ENCODE measurements at places on chromosomes 12 and 14. TPM values are rescaled to one million over a fixed set of nuclear protein-coding genes. Genes with fewer than 3 reads are reported as not detected.

TPPP2 gene
- polyA plus RNA-seq = 4.3 TPM

GRCh38 chr12:54716261-54716660 is 68.1 kb upstream of the DCD start:
- DNase-seq = no peak

RERGL gene
- 11.2 TPM for polyA plus RNA-seq

DNA sequence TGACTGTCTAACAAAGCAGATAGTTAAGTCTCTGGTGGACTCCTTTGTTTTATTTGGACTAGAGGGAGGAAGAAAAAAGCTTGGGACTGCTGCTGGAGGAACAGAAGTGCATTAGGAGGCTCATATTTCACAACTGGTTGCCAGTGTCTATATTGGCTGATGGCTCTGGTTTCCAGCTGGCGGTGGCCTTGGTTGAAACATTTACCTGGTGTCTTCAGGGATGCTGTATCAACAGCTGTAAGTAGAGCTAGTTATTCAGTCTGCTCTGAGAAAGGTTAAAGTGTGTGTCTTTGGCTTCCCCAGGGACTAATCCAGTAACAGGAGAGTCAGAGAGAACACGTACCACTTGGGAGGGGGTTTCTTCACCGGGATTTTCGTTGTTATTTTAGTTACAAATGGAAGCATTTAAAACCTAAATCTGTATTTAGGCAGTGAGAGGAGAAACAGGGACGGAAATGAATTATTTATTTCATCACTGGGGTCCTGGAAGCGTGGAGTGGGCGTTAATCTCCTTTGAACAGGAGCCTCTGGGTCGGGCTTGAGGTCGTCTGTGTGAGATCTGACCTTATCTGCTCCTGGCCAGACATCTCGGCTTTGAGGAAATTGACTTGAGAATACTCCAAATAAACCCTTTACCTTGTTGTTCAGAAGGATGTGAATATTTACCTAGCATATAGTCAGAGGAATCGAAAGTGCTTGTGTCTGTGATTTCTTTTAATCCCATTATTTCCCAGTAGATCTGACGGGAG is 149.9 kb downstream of the NRXN3 start:
- no peak for DNase-seq

NFYB gene
- polyA plus RNA-seq = 122 TPM

DNA sequence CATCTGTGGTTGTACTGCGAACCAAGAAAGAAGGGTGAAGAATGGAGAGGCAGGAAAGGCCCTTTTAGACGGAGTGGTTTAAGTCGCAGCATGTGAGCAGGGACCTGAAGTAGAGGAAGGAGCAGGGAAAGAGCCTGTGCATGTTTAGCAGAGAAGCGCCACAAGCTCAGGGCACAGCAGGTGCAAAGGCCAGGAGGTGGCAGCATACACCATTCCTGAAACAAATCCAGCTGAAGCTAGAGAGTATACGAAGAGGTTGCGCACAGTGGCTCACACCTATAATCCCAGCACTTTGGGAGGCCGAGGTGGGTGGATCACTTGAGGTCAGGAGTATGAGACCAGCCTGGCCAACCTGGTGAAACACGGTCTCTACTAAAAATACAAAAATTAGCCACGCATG is 49.9 kb downstream of the HELB start:
- DNase-seq = no peak

DNA sequence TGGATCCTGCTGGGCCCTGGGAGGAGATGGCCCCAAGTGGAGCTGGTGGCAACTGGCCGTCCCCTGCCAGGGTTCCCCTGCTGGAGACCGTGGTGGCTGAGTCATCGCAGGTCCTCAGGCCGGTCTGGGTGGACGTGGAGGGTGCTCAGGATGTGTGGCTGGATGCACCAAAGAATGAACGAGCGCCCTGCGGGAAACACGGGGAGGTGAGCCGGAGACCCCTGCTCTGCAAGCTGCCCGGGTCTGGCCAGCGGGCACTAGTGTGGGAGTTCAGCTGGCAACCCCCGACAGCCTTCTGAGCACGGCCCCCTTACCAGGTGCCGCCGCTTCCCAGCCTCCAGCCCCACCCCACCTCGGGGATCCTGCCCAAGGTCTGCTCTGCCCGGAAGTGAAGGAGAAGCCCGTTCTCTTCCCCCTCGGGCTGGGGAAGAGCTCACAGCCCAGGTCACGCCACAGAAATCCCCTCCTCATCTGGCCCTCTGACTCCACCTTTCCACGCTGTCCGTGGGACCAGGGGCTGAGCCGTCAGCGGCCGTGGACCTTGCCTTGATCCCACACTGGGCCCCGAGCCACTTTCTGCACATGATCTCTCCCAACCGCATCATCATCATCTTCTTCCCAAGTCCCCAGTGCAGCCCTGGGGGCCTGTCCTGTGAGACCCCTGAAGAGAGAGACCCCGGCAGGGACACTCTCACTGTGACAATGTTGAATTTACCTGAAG is 165.5 kb downstream of the KIF26A start:
- no peak for DNase-seq

RIMBP2 gene
- polyA plus RNA-seq = 16.6 TPM

GRCh38 chr12:27616356-27617142 is 79.7 kb upstream of the REP15 start:
- DNase-seq = no peak

GRCh38 chr12:123363390-123363739 is 1.3 kb downstream of the SBNO1 start:
- no peak for DNase-seq

LMNTD1 gene
- not detected for polyA plus RNA-seq

ANO4 gene
- 0.92 TPM for polyA plus RNA-seq

DNA sequence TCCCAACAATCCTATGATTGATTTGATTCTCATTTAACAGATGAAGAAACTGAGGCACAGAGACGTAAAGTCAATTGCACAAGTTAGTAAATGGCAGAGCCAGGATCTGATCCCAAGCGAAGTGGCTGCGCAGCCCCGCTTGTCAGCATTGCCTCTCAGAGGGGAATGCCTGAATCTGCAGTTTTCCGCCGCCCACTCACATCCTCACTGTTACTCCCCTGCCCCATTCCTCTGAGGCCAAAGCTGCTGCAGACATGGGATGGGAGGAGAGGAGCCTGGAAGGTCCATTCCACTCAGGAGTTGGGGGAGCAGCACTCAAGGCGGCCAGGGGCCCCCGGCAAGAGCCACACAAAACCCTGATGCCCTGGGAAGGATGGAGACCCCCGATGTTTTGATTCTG is 1.0 kb downstream of the NRIP2 start:
- no peak for DNase-seq

CARMIL3 gene
- 1.4 TPM for polyA plus RNA-seq

DNA sequence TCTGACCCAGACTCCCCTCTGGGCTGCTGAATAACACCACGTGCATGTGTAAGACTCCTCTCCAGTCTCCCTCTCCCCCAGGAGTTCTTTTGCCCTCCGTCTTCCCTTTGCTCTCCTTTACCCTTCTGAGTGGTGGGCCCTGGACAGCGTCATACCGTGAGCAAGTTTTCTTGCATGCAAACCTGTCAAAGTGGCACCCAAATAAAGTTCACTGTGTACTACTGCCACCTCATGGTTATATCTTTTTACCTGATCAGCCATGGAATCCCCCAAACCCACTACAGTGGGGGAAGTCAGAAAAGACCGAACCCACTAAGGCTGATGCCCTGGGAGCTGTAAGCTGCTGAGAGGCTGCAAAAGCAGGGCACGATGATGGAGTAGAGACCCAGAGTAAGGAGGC is 131.1 kb upstream of the VRK1 start:
- DNase-seq = no peak

ARMH4 gene
- polyA plus RNA-seq = 80.2 TPM

- DNase-seq = no peak
Observed at GRCh38 chr12:90622431-90622830, 332.5 kb downstream of the CCER1 start.

TUNAR gene
- 0.37 TPM for polyA plus RNA-seq

DNA sequence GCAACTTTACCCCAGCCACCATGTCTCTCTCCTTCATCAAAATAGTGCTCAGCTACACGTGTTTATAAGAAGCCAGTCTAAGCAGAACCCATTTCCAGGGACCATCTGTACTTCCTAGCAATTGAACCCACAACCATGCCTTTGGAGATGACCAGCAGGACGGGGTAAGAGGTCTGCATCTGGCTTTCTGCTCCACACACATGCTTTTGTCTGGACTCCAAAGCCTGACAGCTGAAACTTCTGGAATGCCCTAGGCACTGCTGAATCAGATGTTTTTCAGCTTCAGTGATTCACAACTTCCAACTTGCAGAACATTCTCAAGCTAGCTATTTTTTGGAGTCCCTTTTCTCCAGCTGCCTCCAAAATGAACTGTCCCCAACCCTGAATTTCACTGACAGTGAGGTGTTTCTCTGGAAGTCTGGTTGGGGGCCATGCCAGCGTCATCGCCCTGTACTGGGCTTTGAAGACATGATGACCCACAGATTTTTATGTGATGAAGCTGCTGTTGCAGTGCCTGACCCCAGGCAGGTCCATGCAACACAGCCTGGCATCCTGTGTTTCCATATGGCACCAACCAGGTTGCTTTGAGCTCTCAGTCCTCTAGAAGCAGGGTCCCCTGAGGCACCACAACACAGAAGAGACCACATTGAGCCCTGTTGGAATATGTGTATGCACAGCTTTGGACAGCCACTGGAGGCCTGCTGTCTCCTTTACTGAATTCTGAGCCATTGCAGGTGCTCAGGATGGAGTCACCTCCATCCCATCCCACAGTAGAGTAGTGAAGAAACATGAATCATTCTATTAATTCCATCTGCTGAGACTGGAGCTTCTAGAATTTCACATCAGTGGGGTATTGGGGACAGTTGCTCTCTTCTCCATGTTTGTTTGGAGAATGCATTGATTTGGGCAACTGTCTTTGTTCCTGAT is 80.2 kb downstream of the NUAK1 start:
- DNase-seq = no peak

- no peak for DNase-seq
Observed at GRCh38 chr12:51817027-51817953, 31.2 kb downstream of the FIGNL2 start.

PLEKHD1 gene
- 3.9 TPM for polyA plus RNA-seq

GDF3 gene
- polyA plus RNA-seq = 0.55 TPM

DNA sequence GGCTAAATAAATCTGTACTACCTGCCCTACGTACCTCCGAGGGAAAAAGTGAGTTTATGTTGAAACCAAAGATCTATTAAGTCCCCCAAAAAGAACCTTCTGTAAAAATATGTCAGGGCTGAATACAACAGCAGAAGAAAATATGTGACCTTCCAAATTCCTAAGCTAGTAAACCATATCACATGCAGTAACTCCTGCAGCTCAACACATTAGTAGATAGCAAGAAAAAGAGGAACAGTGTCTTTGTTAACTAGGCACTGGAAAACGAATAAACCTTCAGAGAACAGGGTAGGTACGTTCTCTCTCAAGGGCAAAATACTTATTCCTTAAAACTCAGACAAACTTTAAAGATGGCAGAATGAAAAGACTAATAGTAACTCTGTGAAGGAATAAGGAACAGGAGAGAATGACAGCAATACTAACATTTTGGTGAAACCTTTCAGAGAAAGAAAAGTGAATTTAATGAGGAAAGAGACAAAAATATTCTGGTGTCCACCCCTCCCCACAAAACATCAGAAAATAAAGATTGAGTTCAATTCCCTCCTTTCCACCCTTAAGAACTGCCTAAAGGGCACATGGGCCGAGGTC is 18.0 kb downstream of the CBX5 start:
- DNase-seq = no peak

TMEM63C gene
- 2.1 TPM for polyA plus RNA-seq

- no peak for DNase-seq
Observed at GRCh38 chr12:73414926-73415325, 1122.7 kb upstream of the ATXN7L3B start.

GRCh38 chr12:131607658-131608447 is 103.0 kb upstream of the SFSWAP start:
- DNase-seq = no peak

- DNase-seq = no peak
Observed at GRCh38 chr14:52307376-52307775, 6.7 kb upstream of the PTGER2 start.

CLECL1 gene
- polyA plus RNA-seq = 0.19 TPM

- DNase-seq = no peak
Observed at GRCh38 chr12:26455936-26456574, 260.7 kb downstream of the SSPN start.

DNA sequence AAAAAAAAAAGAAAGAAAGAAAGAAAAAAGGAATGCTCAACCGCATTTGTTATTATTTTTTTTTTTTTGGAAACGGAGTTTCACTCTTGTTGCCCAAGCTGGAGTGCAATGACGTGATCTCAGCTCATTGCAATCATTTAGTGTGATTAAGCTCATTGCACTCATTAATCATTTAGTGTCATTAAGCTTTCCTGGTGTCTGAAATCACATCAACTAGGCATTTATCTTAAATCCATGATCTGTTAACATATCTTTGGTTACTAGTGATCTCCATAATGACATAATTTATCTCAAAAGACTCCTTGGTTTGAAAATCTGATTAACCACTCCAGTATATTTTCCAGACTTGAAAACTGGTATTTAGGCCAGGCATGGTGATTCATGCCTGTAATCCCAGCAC is 26.3 kb downstream of the ETFBKMT start:
- DNase-seq = no peak

DNA sequence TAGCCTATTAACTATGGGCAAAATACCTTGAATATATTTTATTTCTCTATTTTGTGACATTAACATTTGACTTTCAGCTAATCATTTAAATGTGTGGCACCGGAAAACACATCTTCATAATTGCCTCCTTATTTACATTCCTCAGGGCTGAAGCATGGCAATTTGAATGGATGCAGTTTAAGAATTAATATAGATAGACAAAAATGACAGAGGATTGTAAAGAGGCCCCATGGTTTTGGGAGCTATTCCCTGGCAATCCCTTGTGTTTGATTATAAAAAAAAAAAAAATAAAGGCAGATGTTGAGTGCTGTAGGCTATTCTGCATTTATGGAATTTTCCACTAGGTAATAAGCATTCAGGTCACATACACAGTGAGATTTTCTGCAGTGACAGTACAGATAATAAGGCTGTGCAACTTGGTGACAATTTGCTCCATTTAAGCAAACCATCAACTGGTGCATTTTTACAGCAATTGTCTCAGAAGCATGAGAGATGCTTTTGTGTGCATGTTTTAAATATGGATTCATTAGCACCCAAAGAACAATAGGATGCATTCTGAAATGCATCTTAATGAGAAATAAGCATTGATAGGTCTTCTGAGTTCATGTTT is 123.2 kb upstream of the SLC38A4 start:
- DNase-seq = no peak

GRCh38 chr14:38880643-38881524 is 222.2 kb downstream of the SEC23A start:
- DNase-seq = no peak

DNA sequence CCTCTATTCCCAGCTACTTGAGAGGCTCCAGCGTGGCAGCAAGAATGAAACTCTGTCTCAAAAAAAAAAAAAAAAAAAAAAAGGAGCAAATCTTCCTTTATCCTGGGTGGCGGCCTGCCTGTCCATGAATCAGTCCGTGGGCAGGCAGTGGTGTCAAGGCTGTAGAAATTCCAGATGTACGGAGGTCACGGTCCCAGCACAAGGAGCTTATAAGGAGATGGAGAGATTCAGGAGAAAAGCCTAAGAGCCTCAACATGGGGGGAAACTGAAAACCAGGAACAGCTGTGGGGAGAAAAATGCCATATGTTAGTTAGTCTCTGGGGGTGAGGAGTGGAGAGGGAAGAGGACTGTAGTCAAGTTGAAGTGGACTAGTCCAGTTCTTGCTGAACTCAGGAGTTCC is 130.5 kb upstream of the CRY1 start:
- DNase-seq = no peak
